ENCODE measurements at places on chromosomes 2 and 18. TPM values are rescaled to one million over a fixed set of nuclear protein-coding genes. Genes with fewer than 3 reads are reported as not detected.

- H3K36me3 ChIP-seq = no peaks in the 10 kb centered on the region
- H3K4me3 ChIP-seq = no peak overlapping the region
These were observed 10.0 kb upstream of the DES start for GRCh38 chr2:219408204-219408603.

DNA sequence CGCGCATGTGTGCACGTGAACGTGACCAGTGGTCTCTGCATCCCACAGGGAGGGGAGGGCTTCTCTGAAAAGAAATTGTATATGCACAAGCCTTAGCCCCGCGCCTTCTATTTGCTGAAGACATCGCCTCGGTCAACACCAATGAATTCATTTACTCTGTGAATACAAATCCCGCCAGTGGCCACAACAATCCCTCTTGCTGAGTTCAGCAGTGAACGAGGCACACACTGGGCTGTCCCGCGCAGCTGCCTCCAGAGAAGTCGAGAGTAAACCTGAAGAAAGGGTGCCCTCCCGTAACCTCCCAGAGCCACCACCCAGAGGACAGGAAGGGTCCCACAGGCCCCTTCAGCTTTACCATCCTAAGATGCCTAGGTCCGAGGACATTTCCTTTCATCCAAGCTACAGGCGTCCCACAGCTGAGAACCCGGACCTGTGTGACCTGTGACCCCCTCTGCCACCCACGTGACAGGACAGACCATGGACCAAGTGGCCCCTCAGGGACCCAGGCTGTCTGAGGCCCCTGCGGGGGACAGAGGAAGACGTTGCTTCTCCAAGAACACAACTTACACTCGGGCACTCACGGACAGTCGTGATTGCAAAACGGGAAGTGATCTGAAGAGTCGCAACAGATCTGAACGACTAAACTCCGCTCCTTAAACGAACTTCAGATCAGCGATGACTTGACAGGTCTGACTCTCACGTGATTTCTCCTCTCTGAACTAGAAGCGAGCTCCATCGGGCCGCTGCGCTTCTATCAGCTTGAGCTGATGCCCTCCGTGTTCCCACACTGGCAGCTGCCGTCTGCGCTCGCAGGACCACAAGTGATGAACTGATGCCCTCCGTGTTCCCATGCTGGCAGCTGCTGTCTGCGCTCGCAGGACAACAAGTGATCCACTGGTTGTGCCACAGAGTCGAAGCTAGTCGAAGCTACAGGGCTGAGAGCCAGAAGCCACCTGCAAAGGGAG is 92.7 kb downstream of the ZNF516 start:
- no peak overlapping the region for H3K27ac ChIP-seq
- no peak overlapping the region for H3K4me3 ChIP-seq
- no peaks in the 10 kb centered on the region for H3K36me3 ChIP-seq

DNA sequence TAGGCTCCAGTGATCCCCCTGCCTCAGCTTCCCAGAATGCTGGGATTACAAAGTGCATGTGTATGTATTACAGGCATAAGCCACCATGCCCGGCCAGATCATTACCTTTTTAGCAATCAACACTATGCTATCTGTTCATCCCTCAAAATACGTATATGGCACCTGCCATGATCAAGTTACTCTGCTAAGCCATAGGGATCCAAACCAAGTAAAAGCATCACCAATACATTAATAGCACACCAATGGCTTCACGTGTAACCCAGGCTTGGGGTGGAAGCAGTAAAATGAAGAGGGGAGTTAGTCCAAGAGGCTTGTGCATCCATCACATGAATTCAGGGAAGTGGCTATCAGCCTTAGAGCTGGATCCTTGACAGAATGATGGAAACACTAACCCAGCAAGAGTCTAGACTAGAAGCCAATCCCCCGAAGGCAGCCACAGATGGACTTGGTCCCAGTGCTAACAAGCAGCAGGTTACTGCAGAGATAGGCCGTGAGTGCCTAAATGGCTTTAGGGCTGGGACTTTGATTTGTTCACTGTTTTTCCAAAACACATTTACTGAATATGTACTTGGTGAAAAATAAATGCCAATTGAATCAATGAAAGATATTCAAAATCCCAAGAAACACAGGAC is 11.3 kb downstream of the HDLBP start:
- H3K4me1 ChIP-seq = peaks cover 61% of the 10 kb centered on the region
- no peak for DNase-seq
- no peak overlapping the region for H3K27ac ChIP-seq
- H3K36me3 ChIP-seq = peaks cover 2% of the 10 kb centered on the region

DNA sequence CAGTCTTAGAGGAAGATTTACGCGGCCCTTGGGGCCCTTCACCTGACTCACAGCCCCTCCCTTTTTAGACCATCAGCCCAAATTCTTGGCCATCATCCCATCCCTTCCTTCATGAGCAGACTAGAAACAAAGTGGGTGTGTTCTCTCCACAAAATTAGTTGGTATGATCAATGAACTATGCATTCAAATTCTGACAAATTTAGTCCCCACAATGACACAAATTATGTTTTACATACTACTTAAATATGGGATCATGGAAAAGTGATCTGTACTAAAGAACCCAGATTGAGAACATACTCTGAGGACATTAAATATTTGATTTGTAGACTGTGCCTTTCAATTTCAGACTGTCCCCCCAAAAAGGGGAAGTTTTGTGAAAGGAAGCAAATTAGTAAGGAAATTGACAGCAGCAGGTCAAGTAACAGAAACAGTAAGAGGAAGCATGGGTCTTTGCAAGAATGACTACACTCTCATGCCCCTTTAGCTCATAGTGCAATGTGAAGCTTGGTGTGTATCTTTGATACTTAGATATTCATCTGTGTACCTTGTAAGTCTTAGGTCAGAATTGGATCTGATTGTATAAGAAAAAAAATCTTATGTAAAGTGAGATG is 2.2 kb upstream of the MAPRE2 start:
- peaks cover 15% of the 10 kb centered on the region for H3K4me1 ChIP-seq
- H3K4me3 ChIP-seq = no peak overlapping the region
- H3K27ac ChIP-seq = no peak overlapping the region
- H3K36me3 ChIP-seq = no peaks in the 10 kb centered on the region
- no peak for DNase-seq

DNA sequence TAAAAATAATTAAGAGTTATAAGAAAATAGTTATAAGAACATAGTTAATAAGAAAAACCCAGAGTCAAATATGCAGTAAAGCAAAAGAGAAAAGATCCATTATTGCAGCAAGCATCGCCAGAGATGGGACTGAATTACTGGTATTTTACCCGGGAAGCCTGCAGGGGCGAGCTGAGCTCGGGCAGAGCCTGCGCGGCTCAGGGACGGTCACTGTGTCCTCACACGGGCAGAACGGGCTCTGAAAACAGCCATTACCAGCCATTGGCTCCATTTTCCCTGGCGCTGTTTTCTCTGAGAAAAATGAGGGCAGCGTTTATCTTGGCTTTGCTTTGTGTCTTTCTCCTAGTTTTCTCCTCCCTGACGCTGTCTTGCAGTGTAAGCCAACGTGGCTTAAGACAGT is 95.3 kb upstream of the ALKAL2 start:
- H3K36me3 ChIP-seq = no peaks in the 10 kb centered on the region
- H3K4me1 ChIP-seq = no peaks in the 10 kb centered on the region
- no peak for DNase-seq

DNA sequence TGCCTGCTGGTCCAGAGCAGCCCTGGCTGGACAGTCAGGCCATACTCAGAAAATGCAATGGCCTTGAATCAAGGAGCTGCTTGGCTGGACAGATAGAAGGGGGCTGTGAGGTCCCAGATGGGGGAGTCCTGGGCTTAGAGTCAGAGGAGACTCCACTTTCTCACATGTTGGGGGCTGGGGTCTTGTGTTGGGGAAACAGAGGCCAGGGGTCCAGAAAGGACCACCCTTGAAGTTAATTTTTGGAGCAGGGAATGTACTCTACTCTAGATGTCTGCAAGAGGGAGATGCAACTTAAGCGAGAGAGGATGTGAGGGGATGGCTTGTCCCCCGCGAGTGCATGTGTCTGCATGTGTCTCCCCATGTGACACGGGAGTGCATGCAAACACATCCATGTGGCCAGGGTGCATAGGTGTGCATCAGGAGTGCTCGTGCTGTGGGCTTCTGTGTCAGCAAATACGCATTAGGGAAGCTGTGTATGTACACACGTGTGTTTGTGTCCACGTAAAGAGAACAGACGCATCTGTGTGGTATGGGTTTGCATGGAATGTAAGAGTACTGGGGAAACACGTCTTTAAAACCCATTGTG is 303.2 kb downstream of the MYCN start:
- no peaks in the 10 kb centered on the region for H3K27me3 ChIP-seq
- no peak overlapping the region for H3K27ac ChIP-seq
- H3K4me1 ChIP-seq = no peaks in the 10 kb centered on the region
- no peak overlapping the region for H3K4me3 ChIP-seq
- no peaks in the 10 kb centered on the region for H3K36me3 ChIP-seq

Gene INHA
- not detected for total RNA-seq
